ENCODE measurements at places on chromosomes 7 and 10.

- no peak for DNase-seq
Measured at GRCh38 chr10:12491491-12491890, 142.1 kb downstream of the CAMK1D start.

- peak; percentile 13 for DNase-seq
Measured at GRCh38 chr10:16644146-16644545, 122.5 kb upstream of the C1QL3 start.

DNA sequence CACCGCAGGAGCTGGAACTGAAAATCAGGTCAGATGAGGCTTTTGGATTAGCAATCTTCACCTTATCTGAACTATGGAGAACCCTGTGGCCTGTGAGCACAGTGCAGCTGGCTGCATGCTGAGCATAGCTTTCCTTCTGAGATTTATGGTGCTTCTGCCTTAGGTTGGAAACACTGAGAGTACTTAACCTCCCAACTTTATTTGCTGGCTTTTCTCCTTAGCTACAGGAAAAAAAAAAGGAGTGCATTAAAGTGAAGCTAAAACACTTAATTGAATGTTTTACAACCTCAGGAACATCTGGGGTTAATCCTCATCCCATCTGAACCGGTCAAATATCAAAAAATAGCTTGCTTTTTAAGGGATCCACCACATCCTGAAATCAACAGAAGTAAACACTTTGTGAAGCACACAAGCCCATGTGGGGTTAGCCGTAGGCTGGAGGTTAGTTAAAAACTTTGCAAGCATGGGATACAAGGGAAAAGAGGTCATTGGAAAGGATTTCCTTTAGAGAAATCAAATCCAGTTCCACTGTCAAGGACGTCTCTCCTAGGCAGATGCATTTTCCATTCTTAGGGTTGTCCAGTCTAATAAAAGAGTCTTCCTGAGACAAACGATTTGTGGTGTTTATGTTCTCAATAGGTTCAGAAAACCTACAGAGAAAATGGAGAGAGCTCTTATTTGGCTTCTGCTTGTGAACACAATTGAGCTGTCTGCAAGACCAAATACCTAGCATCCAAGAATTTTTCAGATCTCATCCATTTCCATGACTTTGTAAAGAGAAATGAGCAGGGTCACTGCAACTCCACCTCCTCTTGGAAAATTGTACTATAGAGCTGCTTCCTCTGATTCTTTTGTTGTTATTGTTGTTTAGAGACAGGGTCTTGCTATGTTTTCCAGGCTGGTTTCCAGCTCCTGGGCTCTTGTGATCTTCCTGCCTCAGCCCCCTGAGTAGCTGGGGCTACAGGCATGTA lies 470.4 kb upstream of the IGFBP3 start:
- no peak for DNase-seq

- DNase-seq = no peak
Measured at GRCh38 chr10:85864173-85864549, 502.4 kb downstream of the GRID1 start.

GRCh38 chr7:73831834-73832651 lies 1.2 kb downstream of the CLDN4 start:
- peak; percentile 2 for DNase-seq

DNA sequence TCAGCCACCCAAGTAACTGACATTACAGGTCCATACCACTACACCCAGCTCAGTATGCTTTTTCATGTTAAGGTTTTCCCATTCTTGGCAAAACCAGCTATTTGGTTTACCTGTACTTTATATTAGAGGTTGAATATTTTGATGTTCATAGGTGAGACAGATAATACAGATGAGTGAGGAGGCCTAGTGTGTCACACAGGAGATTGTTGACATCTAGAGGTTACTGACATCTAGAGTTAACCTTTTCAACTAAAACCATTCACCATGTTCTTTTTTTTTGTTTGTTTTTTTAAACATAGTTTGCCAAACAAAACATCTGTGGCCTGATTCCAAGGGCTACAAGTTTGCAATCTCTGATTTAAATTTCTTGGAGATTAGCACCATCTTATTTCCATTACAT lies 8.0 kb downstream of the GHITM start:
- DNase-seq = no peak

DNA sequence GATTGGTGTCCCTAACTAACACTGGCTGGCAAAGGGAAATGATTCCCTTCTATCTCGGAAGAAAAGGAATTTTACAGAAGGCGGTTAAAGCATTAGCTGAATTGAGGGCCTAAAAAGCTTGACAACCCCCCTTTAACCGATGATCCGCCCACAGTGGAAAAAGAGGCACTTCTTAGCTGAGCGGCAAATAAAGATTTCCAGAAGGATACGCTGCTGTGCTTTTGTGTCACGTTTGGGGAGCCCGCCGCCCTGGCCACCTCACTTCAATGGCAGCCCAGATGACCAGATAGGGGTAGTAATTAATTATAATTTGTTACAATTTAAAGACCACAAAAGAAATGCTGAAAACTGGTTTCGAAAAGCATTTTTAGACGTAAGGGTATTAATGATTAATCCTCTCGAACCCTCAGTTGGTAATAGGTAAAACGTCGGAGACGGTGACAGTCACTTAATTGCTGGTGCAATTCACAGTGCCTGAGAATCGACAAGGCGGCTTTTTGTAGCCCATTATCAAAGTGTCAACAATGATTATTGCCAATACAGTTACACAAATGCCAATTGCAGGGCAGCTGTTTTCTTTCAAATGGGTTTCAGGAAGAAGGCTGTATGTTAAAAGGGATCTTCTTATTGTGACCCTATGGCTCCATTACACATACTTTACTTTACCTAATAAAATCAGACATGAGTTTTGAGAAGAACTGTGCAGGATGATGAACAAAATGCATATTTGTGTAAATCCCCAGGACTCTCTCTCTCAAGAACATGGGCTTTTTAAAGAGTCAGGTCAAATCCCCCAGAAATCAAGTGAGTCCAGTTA lies 154.1 kb downstream of the PIP4K2A start:
- DNase-seq = no peak

- DNase-seq = no peak
Measured at GRCh38 chr7:152884321-152884720, 124.8 kb downstream of the ACTR3B start.

DNA sequence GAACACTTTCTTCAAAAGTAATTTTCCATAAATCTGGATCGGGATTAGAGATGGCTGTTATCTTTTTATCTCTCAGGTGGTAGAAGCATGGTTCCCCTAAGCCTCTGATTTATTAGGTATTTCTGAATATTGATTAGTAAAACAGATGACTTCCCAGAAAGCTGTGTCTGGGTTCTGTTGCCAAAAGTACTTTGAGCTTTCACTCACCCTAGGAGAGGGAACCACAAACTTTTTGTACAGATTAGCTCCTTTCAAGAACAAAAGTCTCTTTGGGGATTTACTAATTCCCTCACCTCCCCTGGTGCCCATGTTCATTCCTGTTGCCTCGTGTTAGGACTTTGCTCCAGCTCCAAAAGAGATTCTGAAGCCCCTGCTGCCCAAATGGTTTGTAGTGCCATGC lies 46.7 kb upstream of the STRIP2 start:
- no peak for DNase-seq

- DNase-seq = no peak
Measured at GRCh38 chr10:78155722-78156121, 122.1 kb downstream of the RPS24 start.

DNA sequence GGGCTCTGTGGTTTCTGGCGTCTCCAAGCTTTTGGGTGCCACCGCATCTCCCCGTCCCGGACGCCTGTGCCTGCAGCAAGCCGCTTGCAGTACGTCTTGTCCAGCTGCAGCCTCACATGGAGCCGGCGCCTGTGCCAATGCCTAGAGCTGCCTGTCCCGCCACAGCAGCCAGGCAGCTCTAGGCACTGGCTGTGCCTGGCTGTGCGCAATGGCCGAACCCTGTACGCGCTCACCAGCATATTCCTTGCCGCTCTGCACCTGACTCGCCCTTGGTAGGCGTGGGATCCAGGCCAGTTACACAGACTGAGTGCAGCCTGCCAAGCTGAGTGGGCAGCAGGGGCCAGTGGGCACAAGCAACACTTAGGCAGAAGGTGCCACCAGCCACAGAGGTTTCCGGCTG lies 381.2 kb upstream of the SORCS1 start:
- no peak for DNase-seq

All from hepatic stellate cell (primary cell).